ENCODE measurements at places on chromosomes 2 and 18.

DNA sequence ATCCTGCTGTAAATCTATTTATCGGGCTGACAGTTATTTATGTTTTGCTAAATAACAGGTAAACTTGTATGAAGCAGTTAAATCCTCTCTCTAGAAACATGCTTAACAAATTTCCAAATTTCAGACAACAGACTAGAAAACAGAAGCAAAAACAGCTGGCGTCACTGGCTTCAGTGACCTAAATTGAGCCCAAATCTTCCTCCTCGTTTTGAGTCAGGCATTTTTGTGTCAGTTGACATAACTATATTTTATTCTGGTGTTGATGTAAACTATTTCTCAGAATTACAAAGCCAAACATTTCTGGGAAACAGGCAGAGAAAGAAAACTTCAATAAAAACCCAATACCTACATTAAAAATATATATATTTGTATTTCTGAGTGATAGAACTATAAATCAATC, 21.7 kb downstream of the RBMS1 start:
- DNase-seq: no peak

DNA sequence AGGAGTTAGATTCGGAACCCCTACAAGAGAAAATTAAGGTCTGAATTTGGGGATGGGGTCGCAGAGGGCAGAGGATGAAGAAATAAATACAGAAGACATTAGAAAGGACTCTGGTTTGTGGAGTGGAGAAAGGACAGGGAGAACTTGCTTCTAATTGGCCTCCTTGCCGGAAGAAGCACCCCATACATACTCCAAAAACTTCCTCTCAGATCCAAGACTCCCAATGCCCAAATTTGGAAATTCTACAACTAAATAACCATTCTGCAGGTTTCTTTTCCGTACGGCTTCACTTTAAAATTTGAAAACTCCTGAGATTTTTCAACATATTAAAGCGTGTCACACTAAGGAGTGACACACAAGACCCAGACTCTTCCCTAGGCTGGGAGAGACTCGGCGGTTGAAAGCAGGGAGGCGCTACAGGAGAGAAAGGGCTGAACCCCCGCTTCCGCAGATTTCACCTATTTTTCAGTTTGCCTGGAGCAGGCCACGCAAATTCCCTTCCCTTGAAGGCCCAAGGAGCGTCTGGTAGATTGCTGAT, 478 bp downstream of the CLHC1 start:
- no peak for DNase-seq

DNA sequence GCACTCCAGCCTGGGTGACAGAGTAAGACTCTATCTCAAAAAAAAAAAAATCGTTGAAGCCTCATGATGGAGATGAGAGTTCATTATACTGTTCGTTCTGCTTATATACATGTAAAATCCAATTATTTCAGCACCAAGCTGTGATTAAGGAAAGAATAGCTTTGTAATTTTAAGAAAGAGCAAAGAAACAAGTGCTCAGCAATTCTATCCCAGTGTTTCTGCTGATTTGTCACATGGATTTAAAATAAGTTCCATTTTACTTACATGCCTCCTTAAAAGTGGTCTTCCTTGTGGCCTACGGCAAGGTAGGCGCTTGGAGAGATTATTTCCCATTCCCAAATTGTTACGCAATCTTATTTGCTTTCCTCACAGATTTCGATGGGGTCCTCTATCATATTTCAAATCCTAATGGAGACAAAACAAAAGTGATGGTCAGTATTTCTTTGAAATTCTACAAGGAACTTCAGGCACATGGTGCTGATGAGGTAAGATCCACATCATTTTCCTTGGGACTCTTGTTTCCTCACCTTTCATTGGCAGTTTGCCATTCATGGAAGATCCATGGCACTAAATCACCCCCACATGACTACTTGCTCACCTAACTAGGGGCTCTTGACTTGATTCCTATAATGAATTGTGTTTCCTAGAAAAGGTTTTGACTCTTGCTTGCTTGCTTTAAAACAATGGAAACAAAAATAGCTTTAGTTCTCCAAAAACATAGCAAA, 11.5 kb downstream of the ARPC2 start:
- DNase-seq: no peak

GRCh38 chr2:871926-872680, 78.5 kb upstream of the SNTG2 start:
- no peak for DNase-seq

- DNase-seq: no peak
Observed at GRCh38 chr18:10160251-10160650, 246.4 kb downstream of the VAPA start.

DNA sequence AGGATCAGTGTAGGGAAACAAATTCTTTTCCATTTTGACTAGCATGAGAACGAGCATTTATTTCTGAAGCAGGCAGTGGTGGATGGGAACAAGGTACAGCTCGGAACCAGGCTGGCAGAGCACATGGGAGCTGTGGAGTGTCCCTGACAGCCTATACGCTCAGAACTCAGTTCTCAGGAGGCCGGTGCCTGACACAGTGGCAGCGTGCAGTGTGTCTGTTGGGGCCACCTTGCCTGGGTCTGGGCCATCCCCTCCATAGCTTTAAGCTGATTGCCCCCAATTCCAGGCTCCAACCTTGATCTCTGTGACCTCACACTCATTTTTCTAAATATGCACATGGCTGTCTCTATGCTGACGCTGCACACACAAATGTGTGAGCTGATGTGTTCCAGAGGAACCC, 54.5 kb upstream of the ATG16L1 start:
- no peak for DNase-seq

GRCh38 chr2:220779931-220780330, 792.2 kb downstream of the EPHA4 start:
- DNase-seq: no peak

- no peak for DNase-seq
Observed at GRCh38 chr18:74190086-74190485, 41.8 kb downstream of the TIMM21 start.

- DNase-seq: no peak
Observed at GRCh38 chr18:37476611-37477295, 88.8 kb downstream of the CELF4 start.

DNA sequence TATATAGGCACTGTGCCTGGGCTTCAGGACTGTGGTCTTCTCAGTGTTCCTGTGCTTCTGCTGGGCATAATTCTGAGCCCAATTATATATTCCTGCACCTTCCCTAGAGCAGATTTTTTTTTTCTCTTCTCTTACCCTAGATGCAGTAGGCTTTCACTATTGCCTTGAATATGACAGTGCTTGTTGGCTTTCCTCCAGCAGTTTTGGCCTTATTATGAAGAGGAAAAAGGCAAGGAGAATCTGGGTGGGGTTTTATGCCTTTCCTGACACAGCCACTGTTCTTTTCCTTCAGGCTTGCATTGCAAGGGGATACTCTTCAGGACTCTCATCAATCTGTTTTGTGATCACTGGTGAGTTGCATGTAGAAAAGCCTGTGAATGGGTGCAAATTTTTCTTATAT, 221.9 kb upstream of the CELF4 start:
- DNase-seq: no peak

Data from NAMALWA (cell line).